ENCODE measurements at places on chromosomes 5 and 9.

GRCh38 chr9:106862821-106863720 is at the start of gene ZNF462:
TSS of gene ZNF462 (plus strand) at chr9:106863166. CDS start at chr9:106923384, 60,218 bp downstream.
- no peak for DNase-seq

GRCh38 chr9:134069480-134070399 is 1.9 kb upstream of the BRD3 start:
- no peak for DNase-seq

DNA sequence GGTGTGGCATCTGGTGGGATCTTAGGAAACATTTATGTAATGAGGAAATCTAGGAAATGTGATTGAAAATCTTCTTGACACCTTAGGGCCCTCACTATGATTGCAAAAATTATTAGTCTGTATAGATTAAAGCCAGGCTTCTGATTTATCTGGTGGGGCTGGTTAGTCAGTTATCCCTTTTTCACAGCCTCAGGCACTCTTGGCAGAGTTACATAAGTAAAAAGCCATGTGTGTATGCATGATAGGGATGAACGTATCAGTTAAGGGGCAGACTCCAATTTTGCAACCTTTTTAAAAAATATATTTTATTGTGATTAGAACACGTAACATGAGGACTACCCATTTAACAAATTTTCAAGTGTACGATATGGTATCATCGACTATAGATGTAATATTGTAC is 30.6 kb upstream of the RAB14 start:
- DNase-seq, result no peak

DNA sequence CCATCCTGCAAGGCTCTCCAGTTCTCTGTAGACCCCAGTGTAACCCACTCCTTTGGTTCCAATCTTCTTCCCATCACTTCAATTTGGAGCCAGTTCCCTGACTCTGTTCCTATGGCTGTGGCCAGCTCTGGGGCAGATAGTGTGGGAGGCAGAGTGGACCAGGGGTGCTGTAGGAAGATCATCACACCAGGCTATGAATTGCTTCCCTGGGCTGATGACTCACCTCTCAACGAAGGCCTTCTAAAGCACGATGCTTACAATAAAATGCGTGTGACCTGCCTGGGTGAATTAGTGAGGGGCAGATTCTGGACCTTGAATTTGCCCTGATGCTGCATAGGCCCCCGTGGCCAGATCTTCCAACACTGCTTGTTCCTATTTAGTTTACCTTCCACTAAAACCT is 289.7 kb downstream of the FBXL7 start:
- no peak for DNase-seq
